ENCODE measurements at places on chromosomes 13 and 19.

- DNase-seq: peak; percentile 65
Measured at GRCh38 chr19:35549174-35549788, 3.9 kb downstream of the TMEM147 start.

- peak; percentile 24 for DNase-seq
Measured at GRCh38 chr19:18785179-18786124, 5.7 kb downstream of the COMP start.

DNA sequence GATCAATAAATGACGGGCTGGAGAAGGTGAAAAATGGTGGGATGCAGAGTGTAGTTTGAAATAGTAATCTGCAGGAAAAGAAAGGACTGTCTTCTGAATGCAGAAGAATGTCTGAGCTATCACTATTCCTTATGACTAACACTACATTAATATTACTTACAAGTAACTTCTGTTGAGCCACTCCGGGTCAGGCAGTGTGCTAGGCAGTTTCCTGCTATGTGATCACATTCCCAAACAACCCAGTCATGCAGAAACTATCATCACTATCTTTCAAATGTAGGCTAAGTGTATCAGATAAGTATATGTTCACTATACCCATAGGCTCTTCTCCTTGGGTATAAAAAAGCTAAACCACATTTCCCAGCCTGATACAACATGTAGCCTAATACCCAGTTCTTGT is 6.6 kb downstream of the ZNF599 start:
- no peak for DNase-seq

- no peak for DNase-seq
Measured at GRCh38 chr13:80473695-80474094, 132.8 kb upstream of the SPRY2 start.

GRCh38 chr13:95204231-95204765 is 97.0 kb downstream of the ABCC4 start:
- DNase-seq: no peak

- no peak for DNase-seq
Measured at GRCh38 chr19:18298601-18299000, 17.2 kb upstream of the JUND start.

- DNase-seq: peak; percentile 8
Measured at GRCh38 chr13:40101708-40102359, 446.4 kb downstream of the COG6 start.

DNA sequence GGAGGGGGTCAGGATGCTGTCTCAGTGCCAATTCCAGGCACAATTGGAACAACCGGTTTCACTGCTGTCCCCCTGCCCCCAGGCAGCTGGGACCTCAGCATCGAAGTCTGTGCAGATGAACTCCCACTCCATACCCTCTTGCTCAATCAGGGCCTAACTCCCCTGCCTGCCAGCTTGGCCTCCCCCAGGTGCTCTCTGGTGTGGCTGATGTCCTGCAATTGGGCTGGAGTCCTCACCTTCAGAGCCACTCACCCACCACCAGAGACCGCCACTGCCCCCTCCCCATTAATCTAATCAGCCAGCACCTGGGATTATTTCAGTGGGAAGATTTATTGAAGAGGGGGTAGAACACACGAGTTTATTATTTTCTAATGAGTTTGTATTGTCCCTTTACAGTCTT is 118.8 kb downstream of the MIPEP start:
- no peak for DNase-seq

DNA sequence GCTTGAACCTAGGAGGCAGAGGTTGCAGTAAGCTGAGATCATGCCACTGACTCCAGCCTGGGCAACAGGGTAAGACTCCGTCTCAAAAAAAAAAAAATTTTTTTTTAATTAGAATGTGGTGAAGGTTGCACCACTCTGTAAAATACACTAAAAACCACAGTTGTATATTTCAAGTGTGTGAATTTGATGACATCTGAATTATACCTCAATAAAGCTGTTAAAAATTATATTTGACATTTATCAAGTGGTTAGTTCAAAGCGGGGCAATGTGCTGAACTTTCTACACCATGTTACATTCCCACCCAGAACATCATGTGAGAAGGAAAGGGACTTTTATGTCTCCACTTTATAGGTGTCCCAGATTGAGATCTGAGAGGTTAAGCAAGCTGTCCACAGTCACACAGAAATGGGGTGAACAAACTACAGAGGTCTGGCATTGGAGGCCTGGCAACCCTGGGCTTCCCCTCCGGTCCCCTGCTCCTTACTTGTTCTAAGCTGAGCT is 5.9 kb upstream of the S1PR5 start:
- no peak for DNase-seq

DNA sequence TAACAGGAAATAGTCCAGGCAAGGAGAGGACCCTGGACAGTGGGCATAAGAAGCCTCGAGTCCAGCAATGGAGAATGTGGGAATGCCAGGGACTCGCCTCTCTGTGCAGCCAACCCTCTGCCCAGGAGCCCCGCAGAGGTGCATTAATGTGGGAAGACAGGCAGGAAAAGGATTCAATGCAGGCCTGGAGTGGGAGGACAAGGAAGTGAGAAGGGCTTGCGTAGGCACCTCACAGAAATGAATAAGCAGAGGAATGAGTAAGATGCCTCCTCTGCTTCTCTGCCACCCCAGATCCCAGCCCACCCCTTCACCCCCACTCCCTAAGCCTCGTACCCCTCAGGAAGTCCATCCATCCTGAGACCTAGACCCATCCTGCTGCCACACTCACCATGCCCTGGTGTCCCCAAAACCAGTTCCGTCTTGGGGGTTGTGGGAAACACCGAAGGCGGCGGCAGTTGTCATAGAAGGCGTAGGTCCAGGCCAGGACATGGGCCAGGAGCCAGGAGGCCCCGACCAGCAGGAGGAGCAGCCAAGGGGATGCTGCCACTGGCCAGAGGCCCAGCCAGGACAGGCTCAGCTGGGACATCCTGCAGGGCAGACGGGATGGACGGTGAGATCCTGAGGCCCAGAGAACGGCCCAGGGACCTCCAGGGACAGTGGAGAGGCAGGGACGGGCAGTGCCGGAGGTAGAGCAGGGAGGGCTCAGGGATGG is 692 bp downstream of the CYP4F2 start:
- DNase-seq: no peak

GRCh38 chr13:85427416-85427815 is 371.8 kb downstream of the SLITRK6 start:
- DNase-seq: no peak

DNA sequence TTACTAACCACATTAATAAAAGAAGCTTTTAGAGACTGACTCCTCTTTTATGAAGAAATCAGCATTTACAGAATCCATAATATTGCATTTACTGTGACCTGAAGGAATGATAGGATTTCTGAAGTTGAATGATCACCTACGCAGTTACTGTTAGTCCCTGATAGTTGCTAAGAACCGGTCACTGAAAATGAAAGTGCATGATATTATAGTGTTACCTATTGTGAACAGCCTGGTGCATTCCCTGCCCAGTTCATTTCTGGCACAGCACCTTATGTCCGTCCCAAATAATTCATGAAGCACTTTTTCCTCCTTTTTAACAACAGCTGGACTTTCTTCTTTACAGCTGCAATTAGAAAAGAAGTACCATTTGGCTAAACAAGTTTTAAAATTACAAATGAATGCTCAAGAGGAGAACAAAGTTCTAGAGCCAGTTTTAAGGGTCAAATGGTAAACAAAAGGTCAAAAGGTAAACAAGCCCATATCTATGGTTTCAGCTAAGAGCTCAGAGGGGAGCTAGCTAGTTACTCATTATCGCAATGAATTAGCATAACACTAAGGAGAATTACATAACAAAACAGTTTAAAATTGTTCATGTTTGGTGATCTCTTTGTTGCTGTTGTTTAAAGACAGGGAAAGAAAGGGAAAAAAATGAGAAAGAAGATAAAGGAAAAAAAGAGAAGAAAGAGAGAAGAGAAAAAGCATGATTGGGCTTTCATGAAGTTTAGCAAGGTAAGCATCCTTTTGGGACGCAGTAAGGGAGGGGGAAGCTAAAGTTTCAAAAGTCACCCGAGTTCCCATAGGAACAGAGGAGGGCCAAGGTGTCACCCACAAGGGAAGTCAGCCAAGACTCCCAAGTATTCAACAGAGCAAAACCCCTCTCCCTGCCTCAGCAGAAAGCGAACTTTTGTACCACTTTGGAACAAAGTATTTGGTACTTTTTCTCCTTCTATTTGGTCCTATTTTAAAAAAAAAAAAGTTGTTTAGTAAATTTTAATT is 50.2 kb downstream of the FLT3 start:
- DNase-seq: no peak

GRCh38 chr13:88483202-88483601 is 812.0 kb downstream of the SLITRK5 start:
- no peak for DNase-seq

- no peak for DNase-seq
Measured at GRCh38 chr19:48342414-48342738, 17.0 kb downstream of the EMP3 start.

DNA sequence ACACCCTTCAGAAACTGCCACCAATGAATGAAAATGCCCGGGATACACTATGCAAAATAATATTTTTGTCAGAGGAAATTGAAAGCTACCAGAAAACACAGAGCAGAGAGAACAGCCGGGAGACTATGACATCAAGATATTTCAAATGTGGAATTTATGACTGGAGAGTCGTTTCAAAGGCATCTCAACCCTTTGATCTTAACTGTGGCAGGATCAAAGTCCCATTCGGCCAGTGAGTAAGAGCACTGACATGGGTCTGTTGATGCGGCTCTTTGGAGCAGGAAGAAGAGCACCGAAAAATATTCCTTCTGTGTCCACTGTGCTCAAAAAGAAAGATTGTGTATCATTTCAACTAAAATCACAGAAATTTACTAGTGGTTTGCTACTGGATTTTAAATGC is 201.9 kb downstream of the RFC3 start:
- DNase-seq: no peak

GRCh38 chr13:112453207-112453829 is 77.2 kb downstream of the SPACA7 start:
- DNase-seq: no peak

DNA sequence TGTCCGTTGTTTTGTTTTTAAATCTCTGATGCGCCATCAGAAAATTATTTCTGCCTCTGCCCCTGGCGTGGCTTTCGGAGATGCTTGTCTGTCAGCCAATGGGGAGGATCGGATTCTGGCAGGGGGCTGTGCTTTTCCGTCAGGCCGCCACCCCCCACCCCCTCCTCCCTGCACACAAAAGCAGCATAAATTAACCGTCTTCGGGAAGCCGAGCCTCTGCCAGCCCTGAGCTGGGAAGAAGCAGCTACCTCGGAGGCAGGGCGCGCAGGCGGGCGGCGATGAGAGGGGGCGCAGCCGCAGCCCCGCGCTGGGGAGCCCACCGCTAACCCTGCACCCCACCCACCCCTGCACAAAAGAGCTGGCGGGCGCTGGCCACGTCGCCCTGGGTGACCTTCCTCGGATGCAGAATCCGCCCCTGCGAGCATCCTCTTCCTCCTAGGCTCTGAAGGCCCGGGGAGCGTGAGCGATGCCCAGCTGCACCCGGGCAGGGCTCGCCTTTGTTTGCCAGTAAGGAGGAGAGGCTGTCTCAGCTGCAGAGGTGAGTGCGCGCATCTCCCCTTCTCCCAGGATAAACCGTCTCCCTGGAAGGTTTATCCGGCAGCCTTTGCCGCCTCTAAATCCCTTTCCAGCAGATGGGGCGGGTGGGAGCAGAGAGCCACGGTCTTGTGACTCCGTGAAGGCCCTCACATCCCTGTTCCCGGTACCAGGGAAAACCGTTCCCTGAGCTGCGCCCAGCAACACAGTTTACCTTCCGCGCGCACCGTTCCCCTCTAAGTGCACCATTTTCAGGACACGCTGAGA is at the start of gene ATCAY:
TSS of gene ATCAY (plus strand) at position 215 of the 801 bp plus-strand sequence. CDS start 5,083 bp downstream, outside the sequence.
- DNase-seq: no peak

- peak; percentile 85 for DNase-seq
Measured at GRCh38 chr19:45523642-45524256, 16.5 kb downstream of the VASP start.

- no peak for DNase-seq
Measured at GRCh38 chr13:32969516-32969941, 46.7 kb upstream of the KL start.

GRCh38 chr19:29724102-29724641 is 9.1 kb upstream of the C19orf12 start:
- DNase-seq: no peak

GRCh38 chr13:43305416-43305815 is 282.0 kb downstream of the DNAJC15 start:
- DNase-seq: no peak

DNA sequence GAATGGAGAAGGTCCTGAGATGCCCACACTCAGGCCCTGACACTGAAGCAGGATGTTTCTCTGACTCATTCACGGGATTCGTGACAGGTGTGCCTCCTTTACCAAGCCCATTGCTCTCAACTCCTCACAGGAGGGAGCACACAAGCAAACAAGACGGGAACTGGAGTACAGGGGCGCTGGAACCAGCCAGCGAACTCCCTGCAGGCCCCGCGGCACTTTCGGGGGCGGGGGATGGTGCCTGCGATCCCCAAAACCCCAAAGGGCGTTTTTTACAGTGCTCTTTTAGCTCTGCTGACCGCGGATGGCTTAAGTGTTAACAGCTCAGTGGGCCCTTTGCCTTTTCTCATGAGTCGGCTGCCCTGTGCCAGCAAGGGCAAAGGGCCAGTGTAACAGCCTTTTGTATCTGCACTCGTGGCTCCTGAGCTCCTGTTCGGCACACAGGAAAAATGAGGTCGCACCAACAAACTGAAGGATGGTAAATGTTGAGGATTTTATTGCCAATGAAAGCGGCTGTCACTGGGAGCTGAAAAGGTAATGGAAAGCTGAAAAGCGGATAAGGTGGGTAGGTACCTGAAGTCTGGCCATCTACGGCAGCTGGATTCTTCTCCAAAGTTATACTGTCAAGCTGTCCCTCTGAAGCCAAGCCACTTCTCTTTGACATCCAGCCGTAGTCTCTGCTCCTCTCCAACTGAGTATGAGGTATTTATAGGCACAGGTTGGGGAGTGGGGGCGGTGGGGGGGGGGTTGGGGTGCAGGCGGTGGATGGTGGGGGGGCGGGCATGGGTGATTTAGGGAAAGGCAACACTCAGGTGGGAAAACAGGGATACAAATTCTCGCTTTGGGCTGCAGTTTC is 65.0 kb upstream of the TRPC4 start:
- DNase-seq: no peak

DNA sequence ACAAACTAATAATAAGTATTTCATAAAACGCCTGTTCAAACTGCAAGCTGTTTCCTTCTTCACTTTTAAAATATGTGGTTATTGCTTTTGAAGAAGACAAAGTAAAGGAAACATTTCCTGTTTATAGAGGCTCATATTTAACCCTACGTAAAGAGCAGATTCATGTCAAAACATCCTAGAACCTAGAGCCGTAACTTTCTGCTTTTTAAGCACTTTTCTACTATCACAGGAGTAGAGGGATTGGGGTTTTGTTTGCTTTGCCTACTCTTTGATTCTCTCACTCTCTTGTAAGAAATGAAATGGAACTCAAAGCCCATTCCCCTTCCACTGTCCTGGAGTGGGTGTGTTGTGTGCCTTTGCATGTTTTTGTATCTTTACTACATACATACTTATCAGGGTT is 54.0 kb upstream of the GPR183 start:
- DNase-seq: no peak
